HS-27A (cell line): ENCODE measurements at places on chromosomes 16 and 17.

DNA sequence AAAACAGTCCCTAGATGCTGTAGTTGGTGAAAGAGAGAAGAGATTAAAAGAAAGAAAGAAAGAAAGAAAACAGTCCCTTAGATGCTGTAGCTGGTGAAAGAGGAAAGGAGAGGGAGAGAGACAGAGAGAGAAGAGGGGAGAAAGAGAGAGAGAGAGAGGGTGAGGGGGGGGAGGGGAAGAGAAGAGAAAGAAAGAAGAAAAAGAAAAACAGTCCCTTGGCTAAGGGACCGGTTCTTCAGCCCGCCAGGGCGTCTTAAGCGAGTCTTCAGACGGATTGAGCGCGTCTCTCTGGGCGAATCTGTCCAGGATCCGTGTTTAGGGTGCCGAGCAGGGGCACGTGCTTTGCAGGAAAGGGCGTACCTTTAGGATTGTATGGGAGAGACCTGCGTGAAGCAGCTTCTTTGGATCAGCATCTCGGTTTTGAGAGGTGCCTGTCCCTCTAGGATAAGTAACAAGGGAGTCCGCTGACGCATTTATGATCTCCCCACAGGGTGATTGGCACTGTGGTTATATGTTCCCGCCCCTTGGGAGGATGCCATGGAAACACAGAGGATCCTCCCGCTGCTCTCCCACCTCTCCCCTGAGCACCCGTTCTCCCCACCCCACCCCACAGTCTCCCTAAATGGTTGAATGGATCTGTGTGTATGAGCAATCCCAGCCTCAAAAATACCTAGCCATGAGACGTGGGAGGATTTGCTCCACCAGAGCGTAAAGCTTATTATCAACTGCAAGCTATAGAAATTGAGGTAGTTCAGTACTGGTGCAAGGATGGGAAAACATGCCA is 16.7 kb downstream of the GNGT2 start:
- no peak for DNase-seq

DNA sequence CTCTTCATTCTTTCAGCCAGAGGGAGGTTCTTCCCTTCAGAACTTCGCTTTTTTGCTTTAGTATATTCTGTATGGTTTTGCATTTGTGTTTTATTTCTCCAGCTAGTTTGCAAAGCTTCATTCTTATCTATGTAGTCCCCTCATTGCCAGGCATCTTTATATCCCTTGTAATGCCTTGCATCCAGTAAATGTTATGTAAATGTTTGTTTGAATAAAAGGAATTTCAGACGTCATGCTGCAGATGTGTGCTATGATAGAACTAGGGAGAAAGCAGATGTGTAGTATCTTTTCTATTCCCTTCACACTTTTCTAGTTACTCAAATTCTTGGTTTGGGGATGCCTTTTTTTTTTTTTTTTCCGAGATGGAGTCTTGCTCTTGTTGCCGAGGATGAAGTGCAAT is 62.6 kb upstream of the RASL10B start:
- no peak for DNase-seq

GRCh38 chr17:81405411-81405872 is 10.2 kb downstream of the BAHCC1 start:
- no peak for DNase-seq

GRCh38 chr16:23374721-23375510 is 72.8 kb downstream of the SCNN1B start:
- no peak for DNase-seq
